ENCODE measurements at places on chromosomes 4 and X. TPM values are rescaled to one million over a fixed set of nuclear protein-coding genes. Genes with fewer than 3 reads are reported as not detected.

Gene MAB21L2
- total RNA-seq, result 1.6 TPM

DNA sequence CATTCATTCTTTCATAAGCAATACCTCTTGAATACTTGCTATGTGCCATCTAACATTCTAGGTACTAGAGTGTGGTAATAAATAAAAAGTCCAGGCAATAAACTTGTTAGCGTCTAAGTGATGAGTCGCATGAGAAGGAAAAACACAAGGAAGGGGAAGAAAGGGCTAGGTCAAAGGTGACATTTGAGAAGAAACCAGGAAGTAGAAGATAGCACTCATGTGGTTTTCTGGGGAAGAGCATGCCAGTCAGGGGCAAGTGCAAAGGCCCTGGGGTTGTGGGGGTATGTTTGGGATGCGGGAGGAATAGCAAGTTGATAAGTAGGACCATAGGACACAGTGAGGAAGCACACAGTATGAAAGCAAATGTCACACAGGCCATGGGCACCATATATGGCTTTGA, 157.0 kb downstream of the TSPAN5 start:
- DNase-seq, result no peak

GRCh38 chrX:153635788-153636668, 11.0 kb upstream of the DUSP9 start:
- no peak for DNase-seq

Gene ARMCX2
- total RNA-seq, result 34.2 TPM

GRCh38 chr4:154205471-154205870, 286.1 kb downstream of the DCHS2 start:
- DNase-seq, result no peak

GRCh38 chr4:92791871-92792440, 488.2 kb downstream of the GRID2 start:
- no peak for DNase-seq

DNA sequence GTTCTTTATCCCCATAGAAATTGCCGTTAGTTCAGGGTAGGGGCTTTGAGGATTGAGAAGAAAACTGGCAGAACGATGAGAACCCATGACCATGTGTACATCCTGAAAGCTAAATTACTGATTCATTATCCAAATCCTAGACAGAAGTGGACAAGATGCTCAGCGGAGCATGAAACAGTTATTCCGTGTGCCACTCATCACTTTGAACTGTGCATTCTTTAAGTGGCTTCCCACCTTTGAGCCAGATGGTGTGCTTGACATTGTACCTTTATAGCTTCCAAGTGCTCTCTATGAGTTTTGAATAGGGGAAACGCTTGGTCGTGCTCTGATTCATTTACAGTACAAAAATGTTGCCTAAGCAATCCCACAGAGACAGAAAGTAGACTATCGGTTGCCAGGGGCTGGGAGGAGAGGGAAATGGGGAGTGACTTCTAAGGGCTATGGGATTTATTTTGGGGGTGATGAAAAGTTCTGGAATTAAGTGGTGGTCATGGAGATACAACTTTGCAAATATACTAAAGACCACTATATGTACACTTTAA, 100.0 kb downstream of the DOCK11 start:
- DNase-seq, result no peak

DNA sequence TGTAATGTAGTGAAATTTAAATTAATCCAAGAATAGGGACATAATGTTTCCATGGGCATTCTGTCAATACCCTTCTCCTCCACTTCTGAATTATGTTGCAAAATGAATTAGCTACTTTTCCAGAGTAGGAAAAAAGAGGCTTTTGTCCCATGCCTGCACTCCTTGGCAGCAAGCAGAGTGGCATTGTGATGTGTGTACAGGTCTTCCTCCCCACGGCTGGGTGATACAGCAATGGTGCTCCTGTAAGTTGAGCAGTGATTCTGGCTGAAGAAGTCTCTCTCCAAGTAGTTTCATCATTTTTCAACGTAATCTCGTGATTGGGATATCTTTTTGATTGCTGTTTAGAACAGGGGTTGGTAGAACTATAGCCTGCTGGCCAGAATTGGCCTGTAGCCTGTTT, 59.9 kb downstream of the KIT start:
- no peak for DNase-seq

DNA sequence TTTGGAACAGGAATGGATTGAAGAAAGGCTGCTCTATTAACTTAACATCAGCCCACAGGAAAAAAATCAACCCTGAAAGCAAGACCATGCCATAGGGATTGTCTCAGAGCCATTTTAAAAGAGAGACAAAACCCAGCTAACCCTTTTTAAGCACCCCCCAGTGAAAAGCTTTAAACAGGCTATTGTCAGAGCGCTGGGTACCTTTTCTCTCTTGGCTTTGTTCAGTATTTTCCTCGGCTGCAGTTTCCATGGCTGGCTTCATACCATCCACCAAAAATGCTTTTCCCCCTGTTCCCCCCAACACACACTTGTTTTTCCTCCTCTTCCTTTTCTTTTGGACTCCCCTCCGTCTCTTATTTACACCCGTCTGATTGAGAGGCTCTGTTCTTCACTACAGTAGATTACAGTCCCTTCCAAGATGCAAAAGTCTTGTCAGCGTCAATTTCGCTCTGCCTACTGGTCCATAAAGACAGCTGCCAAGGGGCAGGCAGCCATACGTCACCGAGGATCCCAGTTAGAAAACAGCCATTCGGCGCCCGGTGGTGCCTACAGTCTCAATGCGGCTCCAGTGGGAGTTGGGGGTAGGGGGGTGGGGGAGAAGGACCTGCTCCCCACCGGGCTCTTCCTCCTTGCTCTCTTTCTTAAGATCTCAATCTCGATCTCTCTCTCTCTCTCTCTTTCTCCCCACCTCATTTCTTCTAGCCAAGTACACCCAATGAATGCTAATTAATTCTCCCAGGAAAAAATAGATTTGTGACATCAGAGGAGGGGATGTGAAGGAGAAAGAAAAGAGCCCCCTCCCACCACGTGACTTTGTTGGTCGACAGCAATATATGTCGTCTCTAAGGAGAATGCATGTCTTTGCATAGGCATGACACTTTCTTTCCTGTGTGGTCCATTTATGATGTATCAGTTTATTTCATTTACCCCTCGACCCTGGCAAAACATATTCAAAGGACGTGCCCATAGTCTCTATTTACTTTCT, at the start of gene GPM6B:
GPM6B (minus strand) TSS at position 451 of the 985 bp plus-strand sequence; CDS start at position 262, 189 bp downstream.
- no peak for DNase-seq

- no peak for DNase-seq
Observed at GRCh38 chrX:121122332-121122731, 74.9 kb downstream of the GLUD2 start.

Gene PSAPL1
- 0.12 TPM for total RNA-seq

GRCh38 chr4:160836431-160836830, 1327.4 kb downstream of the FSTL5 start:
- no peak for DNase-seq

DNA sequence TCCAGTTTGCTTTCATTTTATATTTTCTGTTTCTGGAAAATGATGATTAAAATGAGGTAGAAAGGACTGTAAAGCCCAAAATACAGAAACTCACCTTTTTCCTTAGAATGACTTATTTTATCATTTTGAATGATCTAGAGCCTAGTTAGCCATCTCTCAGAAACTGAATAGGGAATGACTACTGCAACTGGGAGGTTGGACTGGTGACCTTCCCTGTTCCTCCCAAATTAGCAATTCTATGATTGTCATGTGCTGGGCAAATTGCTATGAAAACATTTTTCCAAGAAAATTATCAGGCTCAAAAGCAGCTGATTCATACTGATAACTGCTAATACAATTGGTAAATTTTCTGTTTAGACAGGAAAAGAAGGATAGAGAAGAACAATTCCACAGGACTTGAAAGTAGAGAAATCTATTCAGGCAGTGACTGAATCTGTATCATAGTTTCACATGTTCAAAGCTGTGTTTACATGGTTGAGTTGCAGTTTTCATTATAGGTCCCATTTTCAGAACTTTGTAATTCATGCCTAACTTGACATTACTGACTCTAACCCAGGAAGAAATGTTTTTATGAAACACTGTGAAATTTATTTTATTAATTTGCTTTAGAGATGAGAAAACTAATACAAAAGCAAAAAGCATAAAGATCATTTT, 43.4 kb upstream of the SEC24B start:
- DNase-seq, result no peak

DNA sequence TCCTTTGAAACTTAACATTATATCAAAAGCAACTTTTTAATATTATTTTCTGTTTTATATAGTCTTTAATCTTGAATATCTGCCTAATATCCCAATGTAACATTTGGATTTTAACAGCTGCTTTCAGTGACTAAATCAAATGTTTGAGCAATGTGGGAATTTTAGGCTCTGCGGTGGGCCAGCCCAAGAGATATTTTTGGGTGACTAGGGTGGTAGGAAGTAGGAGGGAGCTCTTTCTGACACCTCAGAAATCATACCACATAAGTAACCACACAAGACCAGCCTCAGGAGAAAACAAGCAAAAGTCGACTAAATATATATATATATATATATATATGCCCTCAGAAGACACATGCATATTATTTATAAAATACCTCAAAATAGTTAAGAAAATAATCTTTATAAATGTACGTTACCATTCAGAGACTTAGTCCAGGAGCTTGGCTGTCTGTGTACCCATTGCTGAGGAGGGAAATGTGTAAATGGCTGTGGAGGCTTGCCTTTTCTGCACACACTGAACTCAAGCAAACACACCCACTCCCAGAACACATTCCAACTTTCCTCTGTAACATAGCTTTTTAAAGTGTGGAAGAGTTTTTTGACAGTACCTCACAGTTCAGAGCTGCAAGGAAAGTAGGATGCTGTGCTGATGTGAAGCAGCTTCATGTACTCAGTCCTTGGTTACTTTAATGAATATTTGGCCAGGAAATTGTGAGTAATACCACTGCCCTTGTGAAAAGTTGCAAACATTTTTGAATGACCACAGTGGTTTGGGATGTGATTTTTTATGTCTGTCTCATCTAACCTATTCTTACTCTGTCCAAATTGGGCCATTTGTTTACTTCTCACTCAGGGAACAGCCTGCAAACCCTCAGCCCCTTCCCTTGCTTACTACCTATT, at the start of gene RTL3:
RTL3 (minus strand) TSS at position 484 of the 900 bp plus-strand sequence. CDS start 908 bp downstream, outside the sequence.
- DNase-seq, result no peak

DNA sequence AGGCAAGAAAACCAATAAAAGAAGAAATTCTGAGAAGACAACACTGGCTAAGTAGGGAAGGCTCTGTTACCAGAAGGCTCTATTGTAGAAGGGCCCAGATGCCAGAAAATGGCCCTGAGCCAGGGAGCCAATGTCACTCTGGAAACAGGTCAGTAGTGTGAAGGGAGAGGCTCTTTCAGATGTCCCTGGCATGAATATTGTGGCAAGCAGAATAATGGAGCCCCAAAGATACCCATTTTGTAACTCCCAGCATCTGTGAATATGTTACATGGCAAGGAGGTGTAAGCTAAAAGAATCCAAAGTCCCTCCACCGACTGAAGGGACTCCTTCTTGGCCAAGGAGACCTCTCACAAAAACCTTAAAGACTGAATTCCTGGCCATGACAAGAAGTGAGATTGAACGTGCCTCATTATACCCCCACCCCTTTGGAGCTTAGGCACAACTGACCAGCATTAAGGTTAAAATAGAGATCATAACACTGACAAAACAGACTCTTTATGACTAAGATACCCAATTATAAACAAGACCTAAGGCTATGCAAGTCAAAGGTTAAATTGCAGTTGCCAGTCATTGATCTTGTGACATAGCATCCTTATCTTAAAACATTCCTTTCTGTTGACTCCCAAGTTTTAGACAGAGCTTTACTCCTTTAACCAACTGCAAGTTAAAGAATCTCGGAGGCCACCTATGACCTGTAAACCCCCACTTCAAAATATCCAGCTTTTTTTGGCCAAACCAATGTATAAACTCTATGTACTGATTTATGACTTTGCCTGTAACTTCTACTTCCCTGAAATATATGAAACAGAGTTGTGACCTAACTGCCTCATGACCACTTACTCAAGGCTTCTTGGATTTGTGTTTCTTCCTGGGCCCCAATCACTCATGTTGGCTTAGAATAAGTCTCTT, 42.2 kb upstream of the SMIM10 start:
- DNase-seq, result no peak

Gene FGFBP2
- 4.8 TPM for total RNA-seq

Gene FGFR3
- total RNA-seq, result 2.6 TPM

DNA sequence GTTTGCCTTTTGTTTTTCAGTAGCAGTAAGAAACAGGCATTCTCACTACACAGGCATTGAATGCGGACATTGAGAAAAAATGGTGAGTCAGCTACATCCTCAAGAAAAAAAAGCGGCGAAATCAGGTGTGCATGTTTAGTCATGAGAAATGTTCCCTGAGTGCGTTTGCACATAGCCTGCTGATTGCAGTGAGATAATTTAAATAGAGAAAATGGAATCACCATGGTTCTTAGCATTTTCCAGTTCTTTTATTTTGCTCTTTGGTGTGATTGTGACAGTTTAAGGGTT, 54.1 kb upstream of the CLDN34 start:
- no peak for DNase-seq

Gene SLC26A1
- total RNA-seq, result not detected

GRCh38 chr4:149972407-149972806, 105.8 kb upstream of the DCLK2 start:
- DNase-seq, result no peak

DNA sequence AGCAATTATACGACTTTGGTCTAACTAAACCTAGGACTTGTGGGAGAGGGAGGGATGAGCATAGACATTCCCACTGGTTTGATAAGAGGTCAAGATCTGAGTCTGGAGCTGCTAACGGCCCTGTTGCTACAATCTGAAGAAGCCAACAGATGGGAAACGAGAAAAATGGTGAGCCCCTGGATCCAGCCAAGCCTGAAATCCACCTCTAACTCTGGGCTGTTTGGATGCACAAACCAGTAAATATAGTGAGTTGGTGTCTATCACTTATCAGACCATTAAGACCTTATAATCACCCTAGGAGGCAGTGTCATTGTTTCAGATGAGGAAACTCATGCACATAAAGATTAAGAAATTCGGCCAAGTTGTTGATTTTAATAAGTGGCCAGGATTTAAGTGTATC, 50.5 kb downstream of the ADGRA3 start:
- DNase-seq, result no peak

DNA sequence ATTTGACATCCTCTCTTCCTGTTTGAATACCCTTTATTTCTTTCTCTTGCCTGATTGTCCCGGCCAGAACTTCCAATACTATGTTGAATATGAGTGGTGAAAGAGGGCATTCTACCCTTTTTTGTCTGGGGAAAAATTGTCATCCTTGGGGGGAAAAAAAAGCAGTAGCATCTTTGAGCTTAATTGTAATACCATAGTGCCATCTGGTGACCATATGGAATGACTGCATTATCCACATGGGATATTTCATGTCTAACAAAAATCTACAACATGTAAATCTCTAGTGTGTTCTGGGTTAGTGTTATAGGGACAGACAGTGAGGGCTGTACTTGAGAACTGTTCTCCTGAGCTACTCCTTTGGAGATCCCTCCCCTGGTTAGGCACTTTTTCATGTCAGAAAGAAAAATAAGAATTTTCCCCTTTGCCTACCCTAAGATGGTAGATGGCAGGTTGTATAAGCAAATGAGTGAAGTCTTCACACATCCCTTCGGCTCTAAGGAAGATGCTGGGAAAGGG, 26.0 kb downstream of the CAPN6 start:
- no peak for DNase-seq

DNA sequence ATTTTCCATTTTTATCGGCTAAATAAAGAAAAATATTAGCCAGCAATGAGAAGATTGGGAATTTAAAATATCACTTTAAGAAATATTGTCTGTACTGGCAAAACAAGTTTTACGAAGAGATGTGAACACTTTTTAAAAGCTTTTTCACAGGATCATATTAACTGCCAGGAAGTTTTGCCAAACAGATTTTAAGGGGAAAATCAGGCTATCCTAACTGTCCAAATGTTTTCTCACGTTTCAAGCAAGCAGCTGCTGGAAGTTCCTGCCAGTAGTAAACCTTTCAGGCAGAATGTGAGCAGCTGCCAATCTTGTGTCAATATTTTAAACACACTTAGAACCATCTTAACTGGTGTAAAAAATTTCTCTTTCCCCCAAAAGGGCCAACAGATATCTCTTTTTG, 101.1 kb downstream of the ADGRL3 start:
- DNase-seq, result no peak
